ENCODE measurements at places on chromosomes 11 and 22. TPM values are rescaled to one million over a fixed set of nuclear protein-coding genes. Genes with fewer than 3 reads are reported as not detected.

- no peak overlapping the region for H3K4me3 ChIP-seq
- no peaks in the 10 kb centered on the region for H3K36me3 ChIP-seq
- H3K4me1 ChIP-seq = no peaks in the 10 kb centered on the region
- no peaks in the 10 kb centered on the region for H3K27me3 ChIP-seq
- H3K27ac ChIP-seq = no peak overlapping the region
Observed at GRCh38 chr22:37112084-37112728, 2.7 kb upstream of the TMPRSS6 start.

RASD2 gene
- total RNA-seq = 5.0 TPM

DNA sequence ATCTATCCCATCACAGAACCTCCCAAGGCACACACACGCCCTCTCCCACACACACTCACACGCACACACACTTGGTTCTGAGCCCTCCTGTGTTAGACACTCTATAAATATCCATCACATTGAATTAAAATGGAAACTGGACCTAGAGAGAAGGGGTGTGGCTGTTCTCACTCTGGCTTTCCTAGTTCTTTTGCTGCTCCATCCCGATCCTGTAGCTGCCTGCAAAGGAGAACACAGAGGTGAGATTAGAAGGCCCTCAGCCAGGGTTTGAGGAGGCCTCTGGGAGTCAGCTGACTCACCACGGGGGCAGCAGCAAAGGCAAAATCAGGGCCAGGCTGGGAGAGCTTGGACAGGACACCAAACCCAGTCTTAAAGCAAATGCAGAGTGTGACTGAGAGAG lies 192.3 kb upstream of the CADM1 start:
- H3K36me3 ChIP-seq = no peaks in the 10 kb centered on the region
- H3K4me3 ChIP-seq = no peak overlapping the region
- no peak for DNase-seq
- no peaks in the 10 kb centered on the region for H3K4me1 ChIP-seq
- no peaks in the 10 kb centered on the region for H3K27me3 ChIP-seq
- H3K27ac ChIP-seq = no peak overlapping the region

- no peaks in the 10 kb centered on the region for H3K4me1 ChIP-seq
Observed at GRCh38 chr11:18243783-18244362, 4.6 kb downstream of the SAA2 start.

DNA sequence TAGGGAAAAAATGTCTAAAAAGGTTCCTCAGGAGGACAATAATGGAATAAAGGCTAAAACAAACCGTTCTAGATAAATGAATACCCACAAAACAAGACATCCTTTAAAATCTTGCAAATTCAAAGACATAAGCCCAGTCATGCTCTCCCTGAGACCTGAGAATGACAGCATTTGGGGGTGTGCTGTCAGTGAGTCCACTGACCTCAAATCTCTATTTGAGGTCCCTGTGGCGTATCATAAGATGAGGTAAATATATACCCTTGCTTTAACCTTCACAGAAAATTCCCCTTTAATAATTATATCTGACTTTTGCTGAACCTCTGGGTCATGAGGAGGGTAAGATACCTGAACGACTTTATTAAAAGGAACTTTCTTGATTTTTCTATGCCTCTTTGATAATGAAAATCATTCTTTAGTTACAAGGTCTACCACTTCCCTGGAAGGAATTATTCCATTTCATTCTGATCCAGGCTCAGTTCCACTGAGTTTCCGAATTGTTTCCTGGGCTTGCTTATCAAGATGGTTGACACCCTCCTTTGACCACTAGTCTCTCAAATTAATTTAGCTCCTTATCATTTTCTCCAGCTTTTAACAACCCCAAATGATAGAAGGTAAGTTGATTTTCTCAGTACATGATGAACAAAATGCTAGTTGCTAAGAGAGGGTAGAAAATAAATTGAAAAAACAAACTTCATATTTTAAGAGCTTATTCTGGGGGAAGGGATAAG lies 53.8 kb upstream of the CHRM4 start:
- no peak overlapping the region for H3K4me3 ChIP-seq
- no peaks in the 10 kb centered on the region for H3K36me3 ChIP-seq
- H3K27ac ChIP-seq = no peak overlapping the region
- H3K4me1 ChIP-seq = no peaks in the 10 kb centered on the region
